ENCODE measurements at places on chromosomes 6 and 20.

- no peak for DNase-seq
Observed at GRCh38 chr6:156009656-156010055, 554.0 kb upstream of the NOX3 start.

- no peak for DNase-seq
Observed at GRCh38 chr20:35296101-35296554, 3.9 kb upstream of the FAM83C start.

DNA sequence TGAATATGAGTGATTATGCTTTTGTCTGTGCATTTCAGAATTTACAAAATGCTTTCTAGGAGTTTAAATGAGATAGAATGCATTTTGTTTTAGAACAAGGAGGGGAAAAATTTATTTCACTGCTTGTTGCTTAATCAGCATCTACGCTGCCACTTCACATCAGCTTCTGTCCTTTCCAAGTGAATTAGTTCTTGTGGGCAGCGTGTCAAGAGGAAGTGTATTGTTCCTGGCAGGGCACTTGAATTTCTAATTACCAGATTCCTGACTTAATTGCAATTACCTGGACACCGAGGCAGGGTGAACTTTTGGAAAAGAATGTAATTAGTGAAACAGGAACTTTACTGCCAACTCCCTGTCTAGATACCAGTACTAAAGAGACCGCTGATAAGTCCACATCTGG lies 263.5 kb downstream of the TMEM242 start:
- DNase-seq: no peak

DNA sequence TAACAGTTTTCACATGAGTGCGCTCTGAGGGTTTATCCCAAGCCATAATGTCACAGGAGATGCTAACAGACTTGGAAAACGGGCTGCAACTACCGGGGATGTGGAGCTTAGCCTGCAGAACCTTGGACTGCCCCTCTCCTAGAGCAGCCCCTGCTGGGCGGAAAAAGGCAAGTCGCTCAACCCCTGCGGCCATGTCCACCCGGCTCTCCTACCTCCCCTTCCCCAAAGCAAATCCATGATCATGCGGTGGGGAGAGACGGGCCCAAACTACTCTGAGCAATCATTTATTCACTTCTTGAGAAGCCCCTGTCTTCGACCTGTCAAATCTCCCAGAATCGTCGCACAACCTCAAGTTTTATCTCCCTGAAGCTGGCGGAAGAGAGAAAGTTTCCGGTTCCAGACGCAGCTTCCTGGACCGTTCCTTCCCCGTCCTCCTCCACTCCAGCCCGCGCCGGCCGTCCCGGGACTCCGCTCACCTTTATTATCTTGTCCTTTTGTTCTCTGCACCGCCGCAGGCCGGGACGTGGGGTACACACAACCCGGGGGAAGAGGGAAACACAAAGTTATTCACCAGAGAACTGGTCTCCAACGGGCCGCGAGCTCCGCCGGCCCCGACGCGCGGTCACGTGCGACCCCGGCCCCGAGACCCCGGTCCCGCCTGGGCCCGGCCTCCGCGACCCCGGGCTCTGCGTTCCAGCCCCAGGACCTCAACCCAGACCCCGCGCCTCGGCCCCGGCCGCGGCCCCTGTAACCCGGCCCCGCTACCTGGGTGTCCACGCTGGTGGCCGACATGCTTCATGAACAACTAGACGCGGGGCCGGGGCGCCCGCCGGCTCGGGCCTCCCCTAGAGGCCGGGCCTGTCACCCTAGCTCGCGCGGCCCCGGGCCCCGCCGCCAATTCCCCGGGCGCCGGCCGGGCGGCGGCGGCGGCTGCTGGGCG lies 560 bp downstream of the YTHDF1 start:
- DNase-seq: peak; percentile 29

DNA sequence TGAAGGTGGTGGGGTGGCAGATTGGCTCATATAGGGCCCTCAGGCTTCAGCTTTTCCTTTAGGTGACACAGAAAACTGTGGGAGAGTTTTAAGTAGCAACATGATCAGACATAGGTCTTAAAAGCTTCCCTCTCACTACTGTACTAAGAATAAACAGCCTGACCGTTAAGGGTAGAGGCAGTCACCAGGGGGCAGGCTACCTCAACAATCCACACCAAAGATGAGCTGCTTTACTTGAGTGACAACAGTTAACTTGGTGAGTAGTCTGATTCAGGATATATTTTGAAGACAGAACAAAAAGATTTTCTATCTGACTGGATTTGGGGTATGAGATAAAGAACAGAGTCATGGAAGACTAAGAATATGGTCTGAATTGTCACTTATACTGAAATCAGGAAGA lies 193.1 kb upstream of the SHLD1 start:
- peak; percentile 40 for DNase-seq

GRCh38 chr6:157821342-157822033 lies 1.6 kb upstream of the SNX9 start:
- no peak for DNase-seq

Data from T-helper 2 cell treated with Interferon-gamma antibody and Interleukin-4, amounts not matched to agents 5 μg/mL and 100 μg/mL, for 36 hours (primary cell).